CD4-positive, alpha-beta T cell treated with Interleukin-1 beta for 1 hour (primary cell): ENCODE measurements at places on chromosomes 12 and 14.

DNA sequence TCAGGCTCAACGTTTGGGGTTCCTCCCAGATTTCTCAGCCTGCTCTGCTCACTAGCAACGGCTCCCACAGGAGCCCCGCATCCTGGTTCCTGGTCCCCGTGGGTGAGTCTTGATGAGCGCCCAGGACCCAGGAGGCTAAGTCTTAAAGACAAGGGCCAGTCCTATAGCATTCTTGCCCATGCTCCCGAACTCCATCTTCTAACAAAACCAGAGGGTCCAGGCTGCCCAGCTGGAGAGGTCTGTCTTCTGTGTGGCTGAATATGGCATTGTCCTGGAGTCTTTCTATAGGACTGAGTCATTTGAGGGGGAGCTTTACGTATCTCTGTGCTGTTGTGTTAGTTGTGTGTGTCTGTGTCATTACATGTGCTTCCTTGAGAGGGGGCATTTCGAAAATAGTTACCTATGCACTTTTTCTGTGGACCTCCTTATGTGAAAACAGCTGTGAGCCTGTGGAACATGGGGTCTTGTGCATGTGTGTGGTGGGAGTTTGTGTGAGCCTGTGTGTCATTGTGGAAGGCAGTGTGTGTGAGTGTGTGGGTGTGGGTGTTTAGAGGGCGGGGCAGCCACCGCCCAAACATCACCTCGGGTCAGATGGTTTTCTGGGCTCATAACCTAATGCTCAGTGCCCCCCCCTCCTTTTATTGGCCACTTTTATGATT lies 9.1 kb upstream of the TBX5 start:
- DNase-seq = no peak

DNA sequence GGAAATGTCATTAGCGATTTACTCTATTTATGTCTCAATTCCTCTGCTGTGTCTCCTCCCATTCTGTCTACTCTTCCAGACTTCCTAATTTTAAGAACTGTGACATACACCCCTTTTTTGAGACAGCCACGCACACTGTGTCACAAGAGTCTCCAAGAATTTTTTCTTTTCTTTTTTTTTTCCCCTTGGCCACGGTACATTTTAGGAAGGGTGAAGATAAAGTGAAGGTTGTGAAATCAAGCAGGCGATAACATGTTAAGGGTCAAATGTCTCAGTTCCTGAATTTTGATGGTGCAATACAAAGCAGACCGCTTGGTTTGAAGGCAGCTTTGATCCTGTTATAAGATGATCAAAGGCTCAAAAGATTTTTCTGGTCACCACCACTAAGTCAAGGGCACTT lies 4.3 kb downstream of the OLR1 start:
- DNase-seq = no peak

DNA sequence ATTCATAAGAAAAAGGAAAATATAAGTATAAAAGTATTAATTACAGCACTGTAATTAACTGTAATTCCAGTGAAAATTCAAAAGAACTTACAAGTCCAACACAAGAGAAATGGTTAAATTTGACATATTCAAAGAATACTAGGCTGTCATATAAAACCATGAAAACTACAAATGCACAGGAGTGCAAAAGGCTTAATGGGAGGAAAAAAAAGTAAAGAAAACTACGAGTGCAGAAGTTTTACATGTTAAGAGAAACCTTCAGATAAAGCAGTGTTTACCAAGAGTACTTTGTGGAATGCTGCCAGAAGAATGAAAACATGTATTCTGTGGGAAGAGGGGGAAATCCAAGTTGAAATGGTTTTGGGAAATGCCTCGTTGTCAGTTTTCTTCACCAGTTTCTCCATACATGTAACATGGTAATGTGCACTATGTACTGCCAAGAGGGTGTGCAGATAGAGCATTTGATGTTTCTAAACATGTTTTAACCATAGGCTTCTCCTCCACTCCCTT lies 9.1 kb downstream of the HEATR5A start:
- DNase-seq = no peak

- no peak for DNase-seq
These were observed 839 bp downstream of the FICD start for GRCh38 chr12:108515916-108516315.

DNA sequence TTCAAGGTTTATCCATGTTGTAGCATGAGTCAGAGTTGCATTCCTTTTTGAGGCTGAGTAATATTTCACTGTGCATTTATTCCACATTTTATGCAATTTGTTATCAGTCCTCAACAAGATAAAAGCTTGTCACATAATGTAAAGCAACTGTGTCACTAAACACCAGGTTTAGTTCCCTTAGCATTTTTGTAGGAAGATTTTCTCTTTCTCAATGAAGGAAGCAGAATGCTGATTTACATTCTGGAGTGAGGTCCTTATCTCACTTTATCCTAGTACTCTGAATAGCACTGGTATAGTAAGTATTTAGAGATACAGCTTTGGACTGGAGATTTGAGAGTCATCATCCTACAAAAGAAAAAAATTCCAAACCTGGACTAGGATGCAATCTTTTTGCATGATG lies 9.8 kb upstream of the EXD2 start:
- DNase-seq = no peak

DNA sequence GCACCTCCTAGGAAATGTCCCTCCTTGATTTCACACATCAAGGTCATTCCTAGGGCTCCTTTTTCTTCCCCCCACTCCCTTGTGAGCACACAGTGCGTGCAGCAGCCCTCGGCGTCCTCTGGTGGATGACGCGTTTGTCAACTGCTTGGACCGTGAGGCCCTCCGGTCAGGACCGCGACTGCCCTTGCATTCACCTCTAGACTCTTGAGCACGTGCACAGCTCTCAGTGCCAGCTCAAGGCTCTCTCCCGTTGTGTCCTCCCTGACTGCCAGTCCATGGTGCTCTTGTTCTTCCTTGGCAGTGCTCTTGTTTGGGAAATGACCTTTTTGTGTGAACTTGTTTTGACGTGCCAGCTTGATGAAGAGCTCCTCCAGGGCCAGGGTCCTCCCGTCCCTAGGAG lies 67.9 kb downstream of the TSPAN9 start:
- DNase-seq = no peak

GRCh38 chr12:124609041-124609989 lies 41.9 kb upstream of the NCOR2 start:
- peak; percentile 88 for DNase-seq

DNA sequence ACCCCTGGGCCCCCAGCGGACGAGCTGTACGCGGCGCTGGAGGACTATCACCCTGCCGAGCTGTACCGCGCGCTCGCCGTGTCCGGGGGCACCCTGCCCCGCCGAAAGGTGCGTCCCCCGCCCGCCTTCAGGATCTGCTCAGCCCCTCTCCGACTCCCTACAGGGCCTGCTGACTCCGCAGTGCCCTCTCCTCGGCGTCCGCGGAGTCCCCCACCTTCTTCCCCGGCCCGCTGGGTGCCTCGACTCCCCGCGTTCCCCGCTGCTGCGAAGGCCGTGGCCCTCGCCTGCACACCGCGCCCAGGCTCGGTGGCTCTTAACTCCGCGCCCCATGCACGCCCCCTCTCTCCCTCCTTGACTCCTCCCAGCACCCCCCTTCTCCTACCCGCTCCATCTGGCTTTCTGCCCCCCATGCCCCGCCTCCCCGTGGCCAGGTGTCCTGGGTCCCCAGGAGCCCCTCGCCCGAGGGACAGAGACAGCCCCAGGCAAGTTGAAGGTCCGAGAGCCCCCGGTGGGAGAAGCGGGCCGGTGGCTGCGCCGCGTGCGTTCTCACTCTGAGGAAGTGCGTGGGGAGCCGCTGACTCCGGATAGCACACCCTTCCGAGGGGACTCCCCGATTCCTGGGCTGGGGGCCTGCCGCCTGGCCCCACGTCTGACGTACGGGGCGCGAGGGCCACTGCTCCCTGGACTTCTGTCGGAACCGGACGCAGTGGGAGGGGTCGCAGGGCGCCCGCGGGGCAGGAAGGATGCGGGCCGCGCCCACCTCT lies 594 bp downstream of the TAMALIN start:
- peak; percentile 72 for DNase-seq

DNA sequence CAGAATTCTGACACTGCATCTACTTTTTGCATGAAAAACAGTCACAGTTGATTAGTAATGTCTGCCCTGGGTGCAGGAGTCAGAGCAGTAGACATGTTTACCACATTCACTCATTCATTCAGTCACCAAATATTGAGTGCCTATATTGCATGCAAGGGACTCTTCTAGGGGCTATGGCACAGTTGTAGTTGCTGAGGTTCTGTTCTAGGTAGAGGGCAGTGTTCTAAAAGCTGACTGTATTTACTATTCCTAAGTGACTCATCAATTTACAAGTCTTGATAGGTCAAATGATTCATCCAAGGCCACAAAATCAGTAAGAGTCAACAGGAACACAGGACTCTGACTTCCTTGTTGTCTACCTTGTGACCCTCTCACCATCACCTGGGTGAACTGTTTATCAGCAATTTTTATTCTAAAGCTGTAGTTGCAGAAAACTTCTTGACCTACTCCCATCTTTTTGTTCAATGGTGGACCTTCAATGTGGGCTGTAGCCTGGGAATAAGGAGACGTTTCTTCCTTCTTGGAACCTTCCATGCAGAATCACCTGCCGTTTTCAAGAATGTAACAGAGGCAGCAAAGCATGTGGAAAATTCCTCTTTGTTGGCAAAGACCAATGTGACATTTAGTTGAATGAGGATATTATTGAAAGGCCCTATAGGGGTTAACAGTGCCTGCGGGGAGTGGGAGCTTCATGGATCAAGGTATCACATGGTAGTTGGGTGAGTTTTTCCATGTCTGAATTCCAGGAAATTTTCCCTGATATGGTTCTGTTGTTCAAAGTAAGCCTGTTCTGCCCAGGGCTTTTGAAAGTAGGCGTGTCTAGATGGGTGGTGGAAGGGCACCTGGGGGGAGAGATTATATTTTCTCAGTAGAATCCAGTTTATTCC lies 223.2 kb downstream of the KTN1 start:
- DNase-seq = no peak

GRCh38 chr12:6822426-6823135 lies 960 bp downstream of the GPR162 start:
- no peak for DNase-seq

DNA sequence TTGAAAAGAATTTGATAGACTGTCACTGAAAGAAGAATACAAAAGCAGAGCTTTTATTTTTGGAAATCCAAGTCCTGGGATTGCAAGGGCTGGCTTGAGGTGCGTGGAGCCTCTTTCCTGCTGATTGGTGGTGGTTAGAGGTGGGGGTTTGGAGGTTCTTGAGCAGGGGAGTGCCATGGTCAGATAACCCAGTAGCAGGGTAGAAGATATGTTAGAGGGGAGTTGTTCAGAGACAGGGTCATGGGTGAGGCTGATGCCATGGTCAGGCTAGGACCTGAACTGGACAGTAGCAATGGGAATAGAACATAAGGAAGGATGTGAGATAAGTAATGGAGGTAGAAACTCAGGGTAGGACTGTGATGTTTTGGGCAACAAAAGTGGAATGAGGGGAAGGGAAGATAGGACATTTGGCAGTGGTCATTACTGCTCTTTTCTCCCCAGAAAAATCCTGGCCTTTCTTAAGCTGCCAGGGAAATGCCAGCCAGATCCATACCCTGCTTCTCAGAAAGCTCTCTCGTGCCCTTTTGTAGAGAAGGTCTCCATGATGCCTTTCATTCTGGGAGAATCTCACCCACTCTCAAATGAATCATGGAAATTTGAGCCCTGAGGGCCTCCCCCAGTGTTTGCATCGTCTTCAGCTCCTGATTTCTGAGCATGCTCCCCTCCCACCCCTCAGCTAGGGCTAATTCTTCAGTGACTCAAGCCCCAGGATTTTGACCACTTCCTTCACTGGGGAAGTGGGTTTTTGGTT lies 9.5 kb downstream of the EMP1 start:
- DNase-seq = no peak

- no peak for DNase-seq
These were observed 615 bp downstream of the TARBP2 start for GRCh38 chr12:53501615-53502181.

- DNase-seq = no peak
These were observed 211.0 kb upstream of the NUDT4 start for GRCh38 chr12:93166541-93167307.

GRCh38 chr14:86072116-86072894 lies 542.4 kb downstream of the FLRT2 start:
- DNase-seq = no peak

GRCh38 chr14:63766611-63767010 lies 38.7 kb upstream of the SGPP1 start:
- no peak for DNase-seq

DNA sequence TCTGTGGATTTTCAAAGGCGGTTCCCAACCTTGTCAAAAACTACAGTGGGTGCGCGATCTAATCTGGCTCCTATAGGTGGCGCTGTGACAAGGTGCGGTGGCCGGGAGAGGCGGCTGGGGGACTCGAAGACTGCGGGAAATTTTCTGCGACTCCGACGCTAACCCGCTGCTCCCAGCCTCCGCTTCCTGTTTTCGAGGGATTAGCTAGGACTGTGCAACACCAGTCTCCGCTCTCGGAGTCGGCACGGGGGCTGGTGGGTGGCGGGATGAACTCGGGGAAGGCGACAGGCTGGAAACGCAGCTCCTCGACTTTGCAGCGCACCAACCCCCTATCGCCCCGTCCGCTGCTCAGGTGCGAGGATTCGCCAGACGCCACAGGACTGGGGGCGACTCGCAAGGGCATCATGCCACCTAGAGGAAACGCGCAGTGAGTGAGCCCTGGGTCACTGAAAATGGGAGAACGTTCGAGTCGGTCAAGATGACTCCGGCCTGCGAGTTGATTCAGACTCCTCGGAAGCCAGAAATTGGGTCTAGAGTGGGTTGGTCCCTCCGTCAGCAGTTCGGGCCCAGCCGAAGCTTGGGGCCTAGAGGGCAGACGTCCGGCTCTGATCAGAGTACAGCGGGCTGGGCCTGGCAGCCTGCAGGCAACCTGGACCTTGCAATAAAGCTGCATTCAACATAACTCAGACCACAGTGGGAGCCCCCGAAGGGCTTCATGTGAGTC lies 5.5 kb upstream of the PAX9 start:
- DNase-seq = no peak

DNA sequence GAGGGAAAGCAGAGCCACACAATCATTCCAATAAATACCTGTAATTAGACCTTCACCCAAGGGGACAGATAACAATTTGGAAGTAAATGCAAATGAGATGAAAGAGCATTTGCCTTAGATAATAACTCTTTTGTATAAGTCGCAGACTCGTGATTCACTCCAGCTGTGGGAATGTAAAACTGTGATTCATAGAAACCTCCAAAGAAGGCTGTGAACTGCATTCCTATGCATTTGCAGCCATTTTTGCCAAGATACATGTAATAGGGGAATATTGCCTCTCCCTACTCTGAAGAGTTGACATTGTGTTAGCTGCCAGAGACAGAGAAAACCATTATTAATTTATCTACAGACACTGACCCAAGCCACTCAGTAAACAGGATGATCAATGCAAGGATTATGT lies 181.9 kb upstream of the ARHGAP5 start:
- DNase-seq = no peak

- no peak for DNase-seq
These were observed 26.3 kb downstream of the RXYLT1 start for GRCh38 chr12:63805704-63806672.

- no peak for DNase-seq
These were observed 2.2 kb downstream of the GABARAPL1 start for GRCh38 chr12:10214895-10215267.

- DNase-seq = peak; percentile 78
These were observed 1.4 kb upstream of the SLC2A13 start for GRCh38 chr12:40107098-40107802.

GRCh38 chr12:92973614-92974013 lies 44.5 kb upstream of the EEA1 start:
- DNase-seq = no peak

- no peak for DNase-seq
These were observed 210.9 kb downstream of the ERC1 start for GRCh38 chr12:1201886-1202285.

GRCh38 chr12:54154681-54155186 lies 34.1 kb downstream of the SMUG1 start:
- no peak for DNase-seq

- peak; percentile 1 for DNase-seq
These were observed 97.0 kb downstream of the PHETA1 start for GRCh38 chr12:111271674-111272418.
